ENCODE measurements at places on chromosomes 3 and 15.
A peak's percentile ranks its signal among the peaks of the same experiment; 100 is the strongest.

DNA sequence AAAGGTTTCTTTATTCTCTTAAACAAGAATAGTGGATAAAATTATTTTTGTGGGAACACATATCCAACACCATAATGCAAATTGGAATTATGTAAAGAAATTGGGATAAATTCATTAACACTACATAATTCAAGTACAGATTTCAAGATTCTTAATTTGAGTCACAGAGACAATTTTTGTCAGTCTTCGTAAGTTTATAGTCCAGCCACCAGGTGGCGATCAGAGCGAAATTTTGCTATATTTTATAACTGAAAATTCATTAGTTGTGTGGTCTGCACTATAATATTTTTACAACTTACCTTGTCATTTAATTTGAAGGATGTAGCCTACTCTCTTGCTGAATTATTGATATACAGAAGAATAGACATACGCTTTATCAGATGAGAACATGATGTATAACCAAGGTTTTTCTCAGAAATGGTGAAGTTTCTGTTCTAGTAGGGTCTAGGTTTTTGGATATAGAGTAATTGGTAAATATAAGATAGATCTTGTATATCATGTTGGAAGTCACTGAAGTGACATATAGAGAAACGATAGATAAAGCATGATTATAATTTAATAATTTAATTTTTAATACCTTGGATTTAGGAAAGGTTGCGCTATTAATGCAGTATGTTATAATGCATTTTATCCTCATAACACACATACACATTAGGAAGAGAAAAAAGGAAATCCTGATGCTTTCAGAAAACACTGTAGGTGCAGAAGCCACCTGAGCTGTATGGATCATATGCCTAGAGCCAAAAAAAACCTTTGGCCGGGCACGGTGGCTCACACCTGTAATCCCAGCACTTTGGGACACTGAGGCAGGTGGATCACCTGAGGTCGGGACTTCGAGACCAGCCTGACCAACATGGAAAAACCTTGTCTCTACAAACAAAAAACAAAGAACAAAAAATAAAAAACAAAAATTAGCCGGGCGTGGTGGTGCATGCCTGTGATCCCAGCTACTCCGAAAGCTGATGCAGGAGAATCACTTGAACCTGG, 31.7 kb downstream of the PLSCR4 start:
- peak; percentile 23 for DNase-seq

- no peak for DNase-seq
Observed at GRCh38 chr3:106341087-106341486, 472.3 kb upstream of the CBLB start.

DNA sequence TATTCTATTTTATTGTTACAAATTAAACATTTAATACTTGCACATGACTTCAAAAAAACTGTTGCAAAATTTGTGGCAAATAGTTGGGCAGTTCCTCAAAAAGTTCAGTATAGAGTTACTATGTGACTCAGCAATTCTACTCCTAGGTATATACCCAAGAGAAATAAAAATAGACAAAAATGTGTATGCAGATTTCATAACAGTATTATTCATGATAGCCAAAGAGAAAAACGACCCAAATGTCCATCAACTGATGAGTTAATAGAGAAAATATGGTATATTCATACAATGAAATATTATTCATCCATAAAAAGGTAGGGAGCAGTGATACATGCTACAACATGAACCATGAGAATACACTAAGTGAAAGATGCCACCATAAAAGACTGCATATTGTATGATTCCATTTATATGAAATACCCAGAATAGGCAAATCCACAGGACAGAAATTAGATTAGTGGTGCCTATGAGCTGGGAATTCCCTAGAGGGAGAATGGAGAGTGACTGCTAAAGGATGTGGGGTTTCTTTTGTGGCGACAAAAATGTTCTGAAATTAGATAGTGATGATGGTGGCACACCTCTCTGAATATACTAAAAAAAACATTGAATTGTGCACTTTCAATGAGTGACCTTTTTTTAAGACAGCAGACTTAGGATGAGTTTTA, 31.6 kb upstream of the CLASP2 start:
- DNase-seq = no peak

GRCh38 chr3:127671523-127672428, 976 bp upstream of the ABTB1 start:
- DNase-seq = no peak

DNA sequence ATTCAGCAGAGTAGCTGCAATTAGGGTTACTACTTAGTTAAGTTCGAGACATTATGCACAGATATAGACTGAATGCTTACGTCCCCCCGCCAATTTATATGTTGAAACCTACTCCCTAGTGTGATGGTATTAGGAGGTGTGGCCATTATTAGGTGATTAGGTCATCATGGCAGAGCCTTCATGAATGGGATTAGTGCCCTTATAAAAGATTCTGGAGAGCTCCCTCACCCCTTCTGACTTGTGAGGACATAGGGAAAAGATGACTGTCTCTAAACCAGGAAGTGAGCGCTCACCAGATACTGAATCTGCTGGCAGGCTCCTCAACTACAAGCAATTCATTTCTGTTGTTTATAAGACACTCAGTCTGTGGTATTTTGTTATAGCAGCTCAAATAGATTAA, 25.6 kb upstream of the TEX9 start:
- DNase-seq = no peak

- DNase-seq = no peak
Observed at GRCh38 chr3:159964166-159964973, 24.3 kb upstream of the IL12A start.

DNA sequence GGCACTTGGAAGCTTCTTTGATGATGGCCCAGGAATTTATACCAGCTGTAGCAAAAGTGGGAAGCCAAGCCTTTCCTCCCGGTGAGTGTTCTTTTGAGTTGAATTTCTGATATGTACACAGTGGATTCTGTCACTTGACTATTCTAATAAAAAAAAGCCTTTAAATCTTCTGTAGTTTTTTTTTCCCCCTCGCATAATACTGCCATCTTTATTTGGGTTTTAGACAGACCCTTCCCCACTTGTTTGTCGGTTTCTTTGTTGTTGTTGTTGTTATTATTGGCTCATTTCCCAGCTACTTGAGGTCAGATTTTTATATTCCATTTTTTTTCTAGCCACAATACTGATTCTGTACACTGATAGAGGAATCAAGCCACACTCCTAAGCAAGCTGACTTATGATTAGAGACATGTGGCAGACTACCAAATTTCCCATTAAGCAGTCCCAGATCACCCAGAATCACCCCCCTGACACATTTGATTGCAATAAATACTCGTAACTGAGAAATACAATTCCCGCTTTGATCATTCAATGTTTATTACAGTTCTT, 122.4 kb upstream of the IL12A start:
- DNase-seq = no peak

GRCh38 chr3:181568693-181569092, 143.0 kb upstream of the SOX2 start:
- DNase-seq = no peak

GRCh38 chr3:19972054-19972453, 25.2 kb downstream of the RAB5A start:
- DNase-seq = no peak

DNA sequence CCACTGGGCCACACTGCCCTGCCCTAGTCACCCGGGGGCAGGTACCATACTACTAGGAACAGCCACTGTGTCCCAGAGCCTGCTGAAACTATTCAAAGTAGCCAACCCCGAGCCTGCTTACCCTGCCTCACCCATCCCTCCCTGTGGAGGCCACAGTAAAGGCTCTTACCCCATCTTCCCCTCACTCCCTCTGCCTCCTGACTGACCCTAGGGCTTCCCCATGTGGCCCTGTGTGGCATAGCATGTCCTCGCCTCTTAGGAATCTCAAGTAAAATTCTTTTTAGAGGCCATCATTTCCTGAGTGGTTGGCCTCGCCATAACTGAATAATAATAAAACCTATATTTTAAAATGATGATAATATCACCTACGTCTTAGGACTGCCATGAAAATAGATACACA, 112.2 kb upstream of the SLC6A11 start:
- DNase-seq = no peak

DNA sequence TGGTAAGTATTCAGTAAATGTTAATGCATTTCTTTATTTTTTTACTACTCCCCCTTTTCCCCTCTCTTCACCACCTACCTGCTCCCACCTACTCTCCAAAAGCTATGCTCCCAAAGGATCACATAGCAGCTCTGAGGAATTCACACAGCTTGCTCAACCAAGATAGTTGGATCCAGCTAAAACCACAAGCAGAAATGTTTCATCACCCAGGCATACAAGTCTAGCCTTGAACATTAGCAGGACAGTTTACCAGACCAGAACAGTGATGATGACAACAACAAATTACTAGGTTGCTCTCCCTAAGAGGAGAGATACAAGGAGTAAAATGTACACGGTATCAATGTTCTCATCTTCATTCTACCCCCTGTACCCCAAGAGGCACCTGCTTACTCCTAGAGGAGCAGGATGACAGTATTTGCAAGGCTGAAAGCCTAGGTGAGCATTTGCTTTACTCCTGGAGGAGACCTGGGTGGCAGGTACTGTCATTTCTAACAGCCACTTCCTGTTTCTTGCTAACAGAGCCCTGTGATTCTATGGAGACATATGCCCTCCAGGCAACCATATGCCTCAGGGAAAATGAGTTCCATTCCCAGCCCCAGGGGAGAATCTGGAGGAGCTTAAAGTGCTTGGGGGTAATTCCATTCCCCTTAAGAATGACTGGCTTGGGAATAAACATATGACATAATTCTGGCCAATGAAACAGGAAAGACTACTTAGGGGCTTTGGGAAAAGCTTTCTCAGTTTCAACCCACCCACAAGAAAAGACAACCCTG, 237.5 kb downstream of the NTRK3 start:
- no peak for DNase-seq

- no peak for DNase-seq
Observed at GRCh38 chr3:15766406-15766805, 31.4 kb downstream of the ANKRD28 start.

DNA sequence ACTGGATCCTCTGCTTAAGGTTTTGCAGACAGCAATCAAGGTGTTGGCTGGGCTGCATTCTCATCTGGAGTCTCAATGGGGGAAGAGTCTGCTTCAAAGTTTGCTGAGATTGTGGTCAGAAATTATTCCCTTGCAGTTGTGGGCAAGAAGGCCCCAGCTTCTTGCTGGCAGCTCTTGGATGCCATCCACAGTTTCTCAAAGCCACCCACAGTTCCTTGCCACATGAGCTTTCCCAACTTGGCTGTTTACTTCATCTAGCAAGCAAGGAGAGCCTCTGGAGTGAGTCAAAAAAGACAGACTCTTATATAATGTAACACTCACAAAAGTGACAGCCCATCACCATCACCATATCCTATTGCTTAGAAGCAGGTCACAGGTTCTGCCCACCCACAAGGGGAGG, 62.1 kb upstream of the ABHD2 start:
- no peak for DNase-seq

- DNase-seq = no peak
Observed at GRCh38 chr3:46882377-46883053, 5.0 kb downstream of the PTH1R start.

GRCh38 chr15:92574566-92574965, 81.0 kb downstream of the FAM174B start:
- DNase-seq = no peak

DNA sequence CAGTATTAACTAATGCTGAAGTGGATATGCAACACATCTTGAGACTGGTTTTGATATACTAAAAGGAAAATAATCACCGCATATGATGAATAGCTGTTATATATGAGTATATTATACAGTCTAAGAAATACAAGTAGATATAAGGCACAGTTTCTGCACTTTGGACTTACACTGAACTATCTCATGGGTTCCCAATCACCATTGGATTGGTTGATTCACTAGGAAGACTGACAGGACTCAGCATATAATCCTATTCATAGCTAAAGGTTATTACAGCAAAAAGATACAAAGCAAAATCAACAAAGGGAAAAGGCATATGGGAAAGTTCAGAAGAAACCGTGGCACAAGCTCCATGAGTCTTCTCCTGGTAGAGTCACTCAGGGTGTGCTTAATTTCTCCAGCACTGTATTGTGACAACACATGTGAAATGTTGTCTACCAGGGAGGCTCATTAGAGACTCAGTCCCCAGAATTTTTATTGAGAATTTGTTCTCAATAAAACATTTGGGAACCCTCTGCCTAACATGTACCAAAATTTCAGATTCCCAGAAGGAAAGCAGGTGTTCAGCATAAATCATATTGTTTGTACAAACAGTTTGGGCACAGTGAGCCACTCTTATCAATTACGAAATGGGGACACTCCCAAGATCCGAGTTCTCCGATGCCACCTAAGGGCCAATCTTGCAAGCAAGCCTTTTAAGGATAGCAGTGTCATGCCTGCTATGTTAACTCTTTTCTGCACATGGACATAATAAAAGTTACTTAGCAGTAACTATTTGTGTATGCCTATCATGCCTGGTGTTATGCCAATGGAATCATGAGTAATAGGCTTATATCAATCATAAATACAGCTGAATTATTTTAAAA, 26.8 kb downstream of the CMC1 start:
- DNase-seq = no peak

DNA sequence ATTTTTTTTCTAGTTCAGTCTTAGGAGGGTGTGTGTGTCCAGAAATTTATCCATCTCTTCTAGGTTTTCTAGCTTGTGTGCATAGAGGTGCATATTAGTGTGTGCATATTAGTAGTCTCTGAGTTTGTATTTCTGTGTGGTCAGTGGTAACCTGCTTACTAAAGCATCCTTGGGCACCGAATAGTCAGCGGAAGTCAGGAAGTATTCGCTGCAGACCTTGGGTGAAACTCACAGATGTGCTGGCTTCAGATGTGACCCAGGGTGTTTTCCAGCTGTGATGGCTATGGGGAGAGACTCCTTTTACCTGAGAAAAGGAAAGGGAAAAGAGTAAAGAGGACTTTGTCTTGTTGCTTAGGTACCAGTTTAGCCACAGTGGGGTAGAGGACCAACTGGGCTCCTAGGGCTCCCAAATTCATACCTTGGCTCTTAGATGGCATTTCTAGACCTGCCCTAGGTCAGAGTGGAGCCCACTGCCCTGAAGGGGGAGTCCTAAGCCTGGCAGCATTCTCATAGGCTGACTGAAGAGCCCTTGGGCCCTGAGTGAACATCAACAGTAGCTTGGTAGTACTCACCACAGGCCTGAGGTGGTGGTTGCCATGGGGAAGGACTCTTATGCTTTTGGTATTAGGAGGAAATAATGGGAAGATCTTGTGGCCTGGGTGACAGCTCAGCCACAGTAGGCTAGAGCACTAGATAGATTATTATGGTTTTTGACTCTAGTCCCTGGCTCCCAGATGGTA, 286.0 kb upstream of the ZPLD1 start:
- DNase-seq = no peak

Data from foreskin melanocyte (primary cell).